ENCODE measurements at places on chromosomes 4 and X.

- no peak overlapping the region for H3K27ac ChIP-seq
- no peaks in the 10 kb centered on the region for H3K36me3 ChIP-seq
- H3K4me1 ChIP-seq = no peaks in the 10 kb centered on the region
- no peak overlapping the region for H3K4me3 ChIP-seq
- no peaks in the 10 kb centered on the region for H3K27me3 ChIP-seq
These were observed 146.2 kb downstream of the SPATA18 start for GRCh38 chr4:52197306-52197705.

- H3K27ac ChIP-seq = no peak overlapping the region
- H3K36me3 ChIP-seq = no peaks in the 10 kb centered on the region
- no peaks in the 10 kb centered on the region for H3K27me3 ChIP-seq
These were observed 56.0 kb downstream of the NCAPG start for GRCh38 chr4:17866810-17867209.

DNA sequence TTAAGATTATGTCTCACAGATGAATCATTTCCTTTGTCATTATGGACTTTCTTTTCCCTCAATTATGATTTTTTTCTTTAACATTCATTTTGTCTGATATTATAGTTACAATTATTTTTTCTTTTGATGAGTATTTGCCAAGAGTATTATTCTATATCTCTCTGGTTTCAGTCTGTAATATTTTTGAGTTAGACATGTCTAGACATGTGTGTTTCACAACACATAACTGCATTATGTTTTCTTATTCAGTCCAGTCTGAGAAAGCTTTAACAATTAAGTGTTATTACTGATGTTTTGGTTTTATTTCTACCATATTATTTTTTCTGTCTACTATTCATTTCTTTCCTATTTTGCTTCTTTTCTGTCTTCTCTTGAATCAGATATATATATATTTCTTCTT is 108.3 kb upstream of the MID1IP1 start:
- no peak for DNase-seq
- H3K4me1 ChIP-seq = peaks cover 11% of the 10 kb centered on the region
- no peaks in the 10 kb centered on the region for H3K27me3 ChIP-seq
- no peak overlapping the region for H3K4me3 ChIP-seq
- H3K27ac ChIP-seq = no peak overlapping the region
- no peaks in the 10 kb centered on the region for H3K36me3 ChIP-seq

GRCh38 chr4:26746802-26747213 is 113.8 kb upstream of the STIM2 start:
- DNase-seq = no peak
- no peaks in the 10 kb centered on the region for H3K36me3 ChIP-seq
- H3K27ac ChIP-seq = no peak overlapping the region

DNA sequence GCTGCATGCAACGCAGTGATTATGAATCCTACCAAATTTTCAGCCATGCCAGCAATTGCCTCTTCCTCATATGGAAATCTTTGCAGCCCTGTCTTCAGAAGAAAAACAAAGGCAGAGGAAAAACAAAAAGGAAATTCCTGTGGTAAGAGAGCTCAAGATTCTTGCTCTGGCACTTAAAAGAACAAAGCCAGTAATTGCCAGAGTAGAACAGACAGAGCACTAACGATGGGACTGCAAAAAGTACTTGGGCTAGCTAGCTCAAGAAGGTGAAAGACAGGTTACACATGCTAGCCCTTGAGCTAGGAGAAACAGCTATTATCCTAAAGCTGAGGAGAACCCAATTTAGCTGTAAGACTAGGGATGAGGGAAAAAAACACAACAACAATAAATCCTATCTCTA is 582.3 kb downstream of the KCNIP4 start:
- no peaks in the 10 kb centered on the region for H3K36me3 ChIP-seq
- no peaks in the 10 kb centered on the region for H3K4me1 ChIP-seq
- no peak for DNase-seq
- no peaks in the 10 kb centered on the region for H3K27me3 ChIP-seq
- H3K27ac ChIP-seq = no peak overlapping the region

GRCh38 chr4:108172753-108173598 is 4.2 kb upstream of the LEF1 start:
- DNase-seq = no peak
- peaks cover 3% of the 10 kb centered on the region for H3K4me1 ChIP-seq
- no peaks in the 10 kb centered on the region for H3K36me3 ChIP-seq
- peaks cover 60% of the 10 kb centered on the region for H3K27me3 ChIP-seq

DNA sequence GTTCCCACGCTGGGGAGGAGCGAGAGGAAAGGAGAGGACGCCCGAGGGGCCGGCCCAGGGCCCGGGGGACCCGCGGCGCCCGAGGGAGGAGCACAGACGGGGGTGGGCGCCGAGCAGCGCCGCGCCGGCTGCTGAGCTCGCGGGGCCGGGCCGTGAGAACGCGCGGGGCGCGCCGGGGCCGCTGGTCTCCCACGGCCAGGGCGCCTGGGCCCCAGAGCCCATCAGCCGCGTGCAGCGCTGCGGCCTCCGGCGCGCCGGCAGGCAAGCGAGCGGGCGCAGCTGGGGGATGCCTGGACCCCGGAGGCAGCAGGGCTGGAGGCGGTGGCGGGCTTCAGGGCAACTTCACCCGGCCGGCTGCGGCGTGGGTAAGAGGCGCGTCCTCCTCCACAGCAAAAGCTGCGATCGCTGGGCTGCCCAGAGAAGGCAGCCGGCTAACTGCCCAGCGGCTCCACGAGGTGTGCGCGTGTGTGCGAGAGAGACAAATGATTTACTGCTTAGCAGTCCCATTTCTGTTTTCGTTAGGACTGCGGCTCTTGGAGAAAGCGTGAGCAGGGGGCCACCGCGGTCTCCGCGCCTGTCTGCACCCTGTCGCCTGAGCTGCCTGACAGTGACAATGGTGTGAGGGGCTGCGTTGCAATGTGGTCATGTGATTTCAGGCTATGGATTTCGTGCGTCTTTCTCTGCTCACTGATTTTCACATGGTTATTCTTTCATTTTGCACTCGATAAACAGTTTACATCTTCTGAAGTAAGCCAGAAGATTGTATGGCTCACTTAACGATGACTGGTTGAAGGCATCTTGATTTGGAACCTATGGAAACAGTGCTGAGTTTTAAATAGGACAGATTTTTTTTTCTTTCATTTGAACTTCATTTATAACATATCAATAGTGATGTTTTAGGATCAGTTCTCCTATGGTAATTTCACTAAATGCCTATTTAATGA is 1.2 kb downstream of the GUCY1A1 start:
- H3K27me3 ChIP-seq = peaks cover 25% of the 10 kb centered on the region
- H3K27ac ChIP-seq = no peak overlapping the region
- H3K4me3 ChIP-seq = peak overlapping the region; percentile 47
- no peaks in the 10 kb centered on the region for H3K4me1 ChIP-seq

- no peaks in the 10 kb centered on the region for H3K4me1 ChIP-seq
- no peak overlapping the region for H3K27ac ChIP-seq
- H3K4me3 ChIP-seq = no peak overlapping the region
- no peak for DNase-seq
- H3K36me3 ChIP-seq = no peaks in the 10 kb centered on the region
These were observed 42.5 kb downstream of the DGKK start for GRCh38 chrX:50428174-50428573.

- no peak overlapping the region for H3K4me3 ChIP-seq
- peak overlapping the region; percentile 23 for H3K27ac ChIP-seq
- DNase-seq = peak; percentile 33
- no peaks in the 10 kb centered on the region for H3K36me3 ChIP-seq
These were observed 55.5 kb downstream of the LUZP4 start for GRCh38 chrX:115344885-115345614.
